ENCODE measurements at places on chromosomes 5 and 9.
A peak's percentile ranks its signal among the peaks of the same experiment; 100 is the strongest.

DNA sequence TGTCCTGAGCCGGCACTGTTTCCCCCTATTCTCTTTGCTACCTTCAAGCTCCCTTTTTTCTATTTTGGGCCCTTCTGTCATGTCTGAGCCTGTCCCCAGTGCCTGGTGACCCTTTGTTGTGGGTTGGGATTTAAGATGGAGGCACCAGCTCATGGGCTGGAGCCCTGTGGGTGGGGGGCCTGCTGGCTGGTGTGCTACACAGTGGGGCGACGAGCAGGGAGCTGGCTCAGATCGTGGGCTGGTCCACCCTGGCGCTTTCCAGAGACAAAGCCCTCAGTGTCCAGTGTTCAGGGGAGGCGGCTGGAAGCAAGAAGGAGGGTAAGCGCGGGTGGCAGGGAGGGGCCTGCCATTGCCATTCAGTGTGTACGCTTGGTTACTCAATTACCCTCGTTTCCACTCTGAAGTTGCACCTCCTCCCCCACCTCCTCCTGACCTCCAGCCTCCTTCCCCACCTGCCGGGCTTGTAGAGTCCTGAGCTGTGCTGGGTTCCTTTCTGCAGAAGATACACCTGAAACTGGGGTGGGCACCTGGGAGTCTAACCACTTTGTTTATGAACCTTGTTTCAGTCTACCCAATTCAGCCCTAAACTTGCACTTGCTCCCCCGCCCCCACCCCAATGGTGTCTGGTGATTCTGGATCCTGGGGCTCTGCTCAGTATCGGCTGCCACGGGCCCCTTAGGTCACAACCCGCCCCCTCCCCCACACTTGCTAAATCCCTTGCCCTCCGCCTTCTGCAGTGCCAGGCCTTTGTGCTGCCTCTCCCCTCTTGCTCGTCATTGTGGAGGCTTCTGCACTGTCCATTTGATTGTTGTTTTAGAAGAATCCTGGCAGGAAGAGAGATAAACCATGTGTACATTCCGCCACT is 49.9 kb downstream of the MVB12B start:
- no peak for DNase-seq

DNA sequence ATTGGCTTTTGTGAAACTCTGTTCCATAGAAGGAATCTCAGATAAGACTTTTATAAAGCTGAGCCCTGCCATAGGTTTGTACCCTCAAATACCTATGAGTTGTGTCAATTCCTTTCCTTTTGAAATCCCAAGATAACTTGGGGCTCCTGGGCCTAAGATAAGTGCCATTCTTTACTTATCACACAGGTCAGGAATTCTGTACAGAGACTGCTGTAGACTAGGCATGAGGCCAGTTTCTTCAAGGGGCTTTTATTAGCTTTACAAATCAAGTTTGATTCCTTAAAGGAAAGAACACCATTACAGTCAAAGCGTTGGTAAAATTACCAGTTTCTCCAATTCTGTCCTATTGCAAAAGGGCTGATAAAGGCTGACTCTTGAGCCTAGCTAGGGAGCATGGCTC is 39.2 kb downstream of the SHC3 start:
- no peak for DNase-seq

DNA sequence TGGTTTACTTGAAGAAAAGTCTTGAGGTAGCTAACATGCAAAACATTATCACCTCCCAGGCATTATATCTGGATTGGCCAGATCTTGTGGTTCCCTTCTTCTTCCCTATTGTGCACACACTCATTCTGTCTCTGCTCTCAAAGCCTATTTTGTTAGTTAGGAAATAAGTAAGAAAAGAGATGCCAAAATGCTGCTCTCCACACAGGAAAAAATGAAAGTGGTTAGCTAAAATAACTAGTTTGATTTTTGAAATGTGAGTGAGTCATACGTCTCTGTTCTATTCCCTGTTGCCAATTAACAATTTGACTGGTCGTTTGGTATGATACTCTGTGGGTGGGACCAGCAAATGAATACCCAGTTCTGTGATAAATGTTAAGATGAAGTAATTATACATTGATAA is 28.1 kb downstream of the LMNB1 start:
- DNase-seq = no peak

- no peak for DNase-seq
Observed at GRCh38 chr5:168328814-168329213, 37.4 kb downstream of the WWC1 start.

DNA sequence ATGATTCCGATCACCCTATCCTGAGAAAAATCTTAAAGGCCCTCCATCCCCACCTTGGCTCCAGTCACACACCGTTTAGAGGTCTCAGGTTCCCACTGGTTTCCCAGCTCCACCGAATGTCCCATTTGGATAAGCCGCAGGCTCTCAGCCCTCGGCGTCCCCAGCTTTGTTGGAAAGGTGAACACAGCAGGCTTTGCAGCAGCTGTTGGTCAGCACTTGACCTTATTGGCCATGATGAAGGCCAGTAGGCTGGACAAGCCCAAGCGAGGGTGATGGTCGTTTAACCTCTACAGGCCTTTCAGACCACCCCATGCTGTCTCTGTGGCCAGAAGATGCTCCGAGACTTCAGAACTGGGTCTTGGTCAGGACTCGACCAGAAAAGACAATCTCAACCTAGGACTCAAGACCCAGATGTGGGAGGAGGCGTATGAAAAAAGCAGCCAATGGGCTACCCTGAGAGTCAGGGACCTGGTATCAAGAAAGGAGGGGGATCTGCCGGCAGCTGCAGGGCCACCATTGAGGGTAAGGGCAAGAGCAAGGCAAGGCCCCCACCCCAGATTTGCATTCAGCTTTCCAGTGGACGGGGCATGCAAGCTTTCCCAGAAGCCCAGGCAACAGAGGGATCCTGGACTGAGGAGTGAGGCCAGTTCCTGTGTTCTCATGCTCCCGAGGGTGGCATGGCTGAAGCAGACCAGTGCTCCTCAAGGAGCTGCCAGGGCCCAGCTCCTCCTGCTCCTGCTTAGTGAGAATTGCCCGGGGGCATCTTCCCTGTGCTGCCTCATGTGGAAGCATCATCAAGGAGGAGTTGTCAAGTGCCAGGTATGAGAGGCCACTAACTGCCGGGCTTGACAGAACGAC is 13.4 kb downstream of the UBE2QL1 start:
- DNase-seq = no peak

DNA sequence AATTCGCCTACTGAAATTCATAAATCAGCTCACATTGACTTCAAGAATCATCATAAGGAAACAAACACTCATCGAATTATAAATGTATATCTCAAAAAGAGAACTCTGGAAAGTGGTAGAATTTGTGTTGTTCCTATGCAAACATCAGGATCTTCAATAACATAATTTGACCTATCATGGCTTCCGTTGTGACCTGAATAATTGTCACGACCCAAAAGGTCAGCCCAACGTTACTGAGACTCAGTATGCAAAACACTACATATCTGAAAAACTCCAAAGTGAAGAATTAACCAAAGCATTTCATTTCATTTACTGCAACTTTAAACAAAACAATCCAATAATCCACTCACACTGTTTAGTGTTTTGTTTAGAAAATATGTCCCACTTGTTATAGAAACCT is 1.2 kb downstream of the RAPGEF6 start:
- no peak for DNase-seq

- DNase-seq = no peak
Observed at GRCh38 chr9:98637381-98637780, 71.4 kb downstream of the GABBR2 start.

DNA sequence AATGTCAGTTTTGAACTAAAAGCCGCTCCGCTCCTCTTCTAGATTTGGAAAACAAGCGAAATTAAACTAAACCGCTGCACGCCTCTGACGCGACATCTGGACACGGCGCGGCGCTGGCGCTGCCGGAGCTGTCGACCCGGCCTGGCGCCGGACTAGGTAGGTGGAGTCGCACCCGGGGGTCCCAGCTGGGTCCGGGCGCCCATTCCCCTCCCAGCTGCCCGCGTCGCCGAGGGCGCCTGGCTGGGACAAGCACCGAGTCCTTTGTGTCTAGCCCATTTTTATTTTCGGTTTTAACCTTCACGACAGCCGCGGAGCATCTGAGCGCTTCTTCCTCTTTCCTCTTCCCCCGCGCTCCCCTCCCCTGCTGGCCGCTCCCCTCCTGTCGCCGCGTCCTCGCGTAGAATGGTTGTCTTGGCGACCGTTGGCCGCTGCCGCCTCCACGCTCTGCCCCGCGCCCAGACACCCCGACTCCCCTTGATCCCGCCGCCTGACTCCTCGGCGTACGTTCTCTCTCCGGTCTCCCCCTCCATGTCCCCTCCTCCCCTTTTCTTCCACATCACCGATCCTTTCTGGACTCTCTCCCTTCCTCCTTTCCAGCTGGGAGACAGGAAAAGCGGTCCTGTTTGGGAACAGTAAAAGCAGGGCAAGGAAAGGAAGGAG is 545 bp downstream of the CDKN2B-AS1 start:
- DNase-seq = peak; percentile 73

- DNase-seq = no peak
Observed at GRCh38 chr9:61671276-61671973, 481.6 kb downstream of the SPATA31A7 start.

- no peak for DNase-seq
Observed at GRCh38 chr9:129995409-129996160, 47.4 kb downstream of the FNBP1 start.

- DNase-seq = no peak
Observed at GRCh38 chr9:127721391-127721821, 5.5 kb downstream of the TTC16 start.

DNA sequence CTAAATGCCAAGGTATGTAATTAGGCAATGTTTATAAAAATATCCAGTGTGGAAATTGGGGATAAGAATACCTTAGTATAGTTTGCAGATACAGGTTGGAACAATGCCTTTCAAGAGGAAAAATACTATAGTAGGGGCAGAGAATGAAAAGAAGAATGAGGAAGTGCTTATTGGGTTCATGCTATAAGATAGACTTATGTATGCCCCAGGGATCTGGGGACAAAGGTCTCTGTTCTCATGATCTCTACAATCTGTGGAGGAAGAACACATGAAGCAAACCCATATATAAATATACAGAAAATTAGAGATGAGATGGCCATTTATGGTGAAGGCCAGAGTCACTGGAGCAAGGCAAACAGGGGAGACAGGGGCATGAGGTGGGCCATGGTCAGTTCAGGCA is 106.5 kb upstream of the DAB2 start:
- no peak for DNase-seq

DNA sequence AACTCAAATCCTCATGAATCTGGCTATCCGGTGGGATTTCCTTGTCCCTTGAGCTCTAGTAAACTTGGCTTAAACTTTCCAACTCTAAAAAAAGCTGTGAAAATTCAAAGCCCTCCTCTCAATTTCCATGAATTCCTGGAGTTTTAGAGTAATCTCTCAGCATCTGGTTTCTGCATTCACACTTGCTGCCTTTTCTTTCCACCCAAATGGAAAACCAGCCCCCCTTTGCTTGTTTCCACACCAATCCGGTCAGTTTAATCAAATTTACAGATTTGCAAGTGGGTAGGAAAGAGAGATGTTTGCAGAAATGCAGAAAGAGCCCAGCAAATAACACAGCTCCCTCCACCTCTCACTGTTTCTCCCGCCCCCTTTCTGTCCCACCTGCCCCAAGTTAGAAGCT is 91.1 kb downstream of the ENC1 start:
- DNase-seq = no peak
